Panc1 (cell line): ENCODE measurements at places on chromosomes 7 and 10.
A peak's percentile ranks its signal among the peaks of the same experiment; 100 is the strongest.

DNA sequence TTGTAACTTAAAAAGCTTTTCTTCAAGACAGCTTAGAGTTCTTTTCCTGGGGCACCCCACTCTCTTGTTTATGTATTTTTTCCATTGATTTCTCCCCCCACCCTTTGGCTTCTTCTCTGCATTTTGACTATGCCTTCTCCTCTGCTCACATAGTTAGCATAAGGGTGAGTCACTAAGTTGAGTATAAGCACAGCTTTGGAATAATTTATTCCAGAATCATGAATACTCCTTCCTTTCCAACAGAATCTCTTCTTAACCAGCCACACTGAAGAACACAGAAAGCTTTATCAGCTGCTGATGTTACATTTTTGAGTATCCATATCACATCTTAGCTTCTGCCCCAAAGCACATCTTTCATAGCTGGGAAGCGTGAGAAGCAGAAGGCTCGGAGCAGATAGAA lies 449.5 kb upstream of the MKI67 start:
- H3K27ac ChIP-seq: no peak overlapping the region
- DNase-seq: no peak
- no peak overlapping the region for H3K4me3 ChIP-seq

GRCh38 chr10:90817128-90817889 lies 40.5 kb downstream of the HTR7 start:
- no peak overlapping the region for H3K4me3 ChIP-seq
- no peak overlapping the region for H3K27ac ChIP-seq
- no peak for DNase-seq
- H3K27me3 ChIP-seq: no peaks in the 10 kb centered on the region

DNA sequence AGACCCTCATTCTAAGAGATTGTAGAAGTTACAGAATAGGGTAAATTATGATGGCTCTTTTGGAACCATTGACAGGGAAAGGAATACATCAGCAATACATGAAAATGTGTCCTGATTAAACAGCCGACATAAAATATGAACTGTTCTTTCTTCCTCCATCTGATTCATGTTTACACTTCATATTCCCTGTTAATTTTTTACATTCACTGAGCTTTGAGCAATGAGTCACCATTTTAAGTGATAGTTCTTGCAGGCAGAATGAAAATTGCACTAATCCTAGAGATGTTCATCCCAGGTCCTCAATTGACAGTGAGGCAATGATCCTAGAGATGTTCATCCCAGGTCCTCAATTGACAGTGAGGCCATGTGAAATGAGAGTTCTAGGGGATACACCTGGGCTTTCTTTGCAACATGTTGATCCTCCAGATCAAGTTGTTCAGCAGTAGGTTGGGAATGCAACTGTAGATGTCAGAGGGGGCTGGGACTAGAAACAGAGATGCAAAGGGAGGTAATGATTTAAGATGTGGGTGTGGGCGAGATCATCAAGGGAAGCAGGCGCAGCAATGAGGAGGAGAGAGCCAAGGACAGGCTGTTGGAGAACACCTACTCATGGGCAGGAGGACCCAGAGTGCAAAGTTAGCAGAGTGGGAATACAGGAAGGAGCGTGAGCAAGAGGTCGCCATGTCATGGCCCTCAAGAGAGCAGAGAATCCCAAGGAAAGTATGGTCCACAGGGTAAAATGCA lies 138.7 kb downstream of the ZNF365 start:
- no peaks in the 10 kb centered on the region; the same call in 1 of the 2 replicates for H3K27me3 ChIP-seq
- H3K36me3 ChIP-seq: no peaks in the 10 kb centered on the region
- H3K4me3 ChIP-seq: no peak overlapping the region

- H3K27me3 ChIP-seq: no peaks in the 10 kb centered on the region
- H3K27ac ChIP-seq: peak overlapping the region; percentile 98
- H3K4me1 ChIP-seq: peaks cover 45% of the 10 kb centered on the region
- H3K36me3 ChIP-seq: no peaks in the 10 kb centered on the region
- H3K4me3 ChIP-seq: no peak overlapping the region
These were observed 44.2 kb upstream of the FHIP2A start for GRCh38 chr10:114777415-114777814.

- H3K27ac ChIP-seq: peak overlapping the region; percentile 99
- no peaks in the 10 kb centered on the region for H3K36me3 ChIP-seq
- no peak for DNase-seq
- no peaks in the 10 kb centered on the region for H3K27me3 ChIP-seq
These were observed 1.6 kb upstream of the GTF2I start for GRCh38 chr7:74655768-74656440.

DNA sequence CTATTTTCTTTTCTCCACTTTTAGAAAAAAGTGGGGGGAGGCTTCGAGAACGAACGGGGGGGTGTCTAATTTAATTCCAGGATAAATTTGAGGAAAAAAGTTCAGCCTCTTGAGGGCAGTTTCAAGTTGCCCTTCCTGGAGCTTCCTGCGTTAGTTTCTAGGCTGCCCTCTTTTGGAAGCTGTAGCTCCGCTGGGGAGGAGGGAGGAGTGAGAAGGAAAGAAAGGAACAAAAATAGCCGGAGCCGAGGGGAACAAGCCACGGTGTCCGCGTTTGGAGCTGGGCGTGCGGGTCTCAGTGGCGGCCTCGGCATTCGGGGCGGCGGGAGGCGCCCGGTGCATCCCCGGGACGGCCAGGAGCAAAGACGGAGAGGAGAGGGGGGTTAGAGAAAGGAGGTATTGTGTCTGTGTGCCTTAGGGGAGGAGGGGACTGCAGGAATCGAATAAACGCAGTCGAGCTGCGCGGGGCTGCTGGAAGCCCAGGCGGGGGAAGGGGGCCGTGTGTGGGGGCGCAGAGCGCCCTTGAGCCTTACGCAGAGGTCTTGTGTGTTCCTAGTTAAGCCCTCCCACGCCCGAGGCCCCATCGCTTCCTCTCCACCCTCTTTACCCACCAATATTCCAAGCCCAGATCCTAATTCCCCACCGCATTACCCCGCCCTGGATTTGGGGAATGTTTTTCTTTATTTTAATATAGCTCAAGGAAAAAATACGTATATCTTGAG lies 2.0 kb upstream of the TNRC18 start:
- peak overlapping the region; percentile 99 for H3K27ac ChIP-seq
- no peaks in the 10 kb centered on the region for H3K27me3 ChIP-seq
- peaks cover 7% of the 10 kb centered on the region; the same call in 1 of the 2 replicates for H3K36me3 ChIP-seq
- peaks cover 7% of the 10 kb centered on the region for H3K4me1 ChIP-seq
- peak overlapping the region; percentile 98 for H3K4me3 ChIP-seq

DNA sequence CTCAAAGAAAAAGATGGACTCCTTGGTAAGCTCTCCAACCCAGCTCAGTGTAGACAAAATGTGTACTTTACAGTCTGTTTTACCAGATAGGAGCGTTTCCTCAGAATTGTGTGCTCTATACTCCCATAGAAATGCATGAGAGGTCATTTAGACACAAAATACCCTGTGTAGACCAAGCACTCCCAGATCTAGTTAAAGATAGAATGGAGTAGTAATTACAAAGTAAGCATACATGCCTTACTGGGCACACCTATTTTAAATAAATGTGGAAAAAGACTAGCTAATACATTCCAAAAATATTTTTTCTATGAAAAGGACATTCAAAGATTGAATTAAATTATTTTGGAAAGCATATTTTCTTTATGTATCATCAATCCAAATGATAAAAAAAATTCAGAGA lies 271.9 kb upstream of the DGKB start:
- H3K36me3 ChIP-seq: no peaks in the 10 kb centered on the region
- H3K4me1 ChIP-seq: no peaks in the 10 kb centered on the region
- H3K4me3 ChIP-seq: no peak overlapping the region

DNA sequence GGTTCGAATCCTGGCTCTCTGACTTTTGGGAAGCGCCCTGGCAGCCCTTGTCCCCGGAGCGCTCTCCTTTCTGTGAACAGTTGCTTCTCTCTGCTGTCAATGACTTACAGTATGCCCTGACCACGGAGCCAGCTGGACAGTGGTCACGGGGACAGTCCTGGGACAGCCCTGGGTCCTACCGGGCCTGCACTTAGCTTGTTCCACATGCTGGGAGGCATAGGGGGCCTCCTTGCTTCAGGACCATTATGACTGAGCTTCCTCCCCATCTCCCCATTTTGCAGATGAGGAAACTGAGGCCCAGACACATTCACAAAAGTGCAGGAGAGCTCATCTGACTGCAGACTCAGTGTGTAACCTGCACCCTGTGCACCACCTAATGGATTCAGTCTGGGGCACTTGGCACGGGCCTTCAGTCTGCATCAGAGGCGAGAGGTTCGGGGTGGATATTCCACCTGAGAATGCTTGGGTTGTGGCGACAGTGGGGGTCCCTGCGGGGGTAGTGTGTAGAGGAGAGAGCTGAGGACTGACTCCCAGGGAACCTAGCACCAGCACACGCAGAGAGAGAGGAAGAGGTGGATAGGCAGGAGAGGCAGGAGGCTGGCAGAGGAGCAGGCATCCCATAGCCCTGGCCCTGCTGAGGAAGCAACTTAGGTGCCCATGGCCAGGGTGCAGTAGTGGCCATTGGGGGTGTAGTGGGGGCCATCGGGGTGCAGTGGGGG lies 1.6 kb downstream of the DOCK1 start:
- no peaks in the 10 kb centered on the region; the same call in 1 of the 2 replicates for H3K36me3 ChIP-seq
- H3K4me1 ChIP-seq: peaks cover 27% of the 10 kb centered on the region
- peak overlapping the region; percentile 77 for H3K4me3 ChIP-seq
- DNase-seq: no peak

DNA sequence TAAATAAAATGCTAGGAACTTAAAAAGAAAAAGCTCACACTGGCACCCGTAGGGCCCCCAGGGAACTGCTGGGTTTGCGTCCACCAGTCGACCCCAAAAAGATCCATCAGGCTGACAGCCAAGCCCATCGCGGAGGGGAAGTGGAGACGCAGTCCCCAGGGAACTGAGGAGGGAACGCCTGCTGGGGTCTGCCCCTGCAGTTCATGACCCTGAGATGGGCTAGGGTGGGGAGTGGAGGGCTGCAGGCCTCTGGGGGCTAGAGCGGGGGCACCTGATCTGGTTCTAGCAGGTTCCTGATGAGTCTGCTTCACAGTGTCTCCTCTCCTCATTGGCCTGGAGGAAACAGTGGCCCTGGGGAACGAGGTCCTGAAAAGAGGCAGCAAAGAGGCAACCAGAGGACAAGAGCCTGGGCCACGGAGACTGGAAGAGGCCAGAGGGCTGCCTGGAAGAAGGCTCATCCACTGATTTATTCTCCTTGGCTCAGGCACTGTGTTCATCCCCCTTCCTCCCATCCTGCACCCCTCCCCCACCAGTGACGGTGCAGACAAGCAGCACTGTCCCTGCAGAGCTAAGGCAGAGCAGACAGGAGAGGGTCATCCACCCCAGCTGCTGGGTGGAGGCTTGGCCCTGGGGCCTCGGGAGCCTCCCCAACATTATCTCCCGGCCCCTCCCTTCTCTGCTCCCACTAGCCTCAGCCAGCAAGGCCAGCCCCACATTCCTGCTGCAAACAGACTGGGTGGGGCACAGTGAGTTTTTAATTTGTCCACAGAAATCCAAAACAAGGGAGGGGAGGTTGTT lies 24.7 kb upstream of the HSPA12A start:
- H3K27ac ChIP-seq: no peak overlapping the region
- no peak for DNase-seq
- no peak overlapping the region for H3K4me3 ChIP-seq
- H3K27me3 ChIP-seq: peaks cover 12% of the 10 kb centered on the region

GRCh38 chr7:2575733-2576340 lies 17.1 kb downstream of the IQCE start:
- no peak for DNase-seq
- no peaks in the 10 kb centered on the region for H3K4me1 ChIP-seq
- no peaks in the 10 kb centered on the region; the same call in 1 of the 2 replicates for H3K36me3 ChIP-seq
- no peaks in the 10 kb centered on the region for H3K27me3 ChIP-seq
- H3K27ac ChIP-seq: no peak overlapping the region

GRCh38 chr7:131455546-131455945 lies 100.9 kb downstream of the PODXL start:
- peaks cover 5% of the 10 kb centered on the region for H3K36me3 ChIP-seq
- no peaks in the 10 kb centered on the region for H3K27me3 ChIP-seq
- no peak overlapping the region for H3K27ac ChIP-seq
- no peak for DNase-seq
- no peak overlapping the region for H3K4me3 ChIP-seq
- no peaks in the 10 kb centered on the region for H3K4me1 ChIP-seq

DNA sequence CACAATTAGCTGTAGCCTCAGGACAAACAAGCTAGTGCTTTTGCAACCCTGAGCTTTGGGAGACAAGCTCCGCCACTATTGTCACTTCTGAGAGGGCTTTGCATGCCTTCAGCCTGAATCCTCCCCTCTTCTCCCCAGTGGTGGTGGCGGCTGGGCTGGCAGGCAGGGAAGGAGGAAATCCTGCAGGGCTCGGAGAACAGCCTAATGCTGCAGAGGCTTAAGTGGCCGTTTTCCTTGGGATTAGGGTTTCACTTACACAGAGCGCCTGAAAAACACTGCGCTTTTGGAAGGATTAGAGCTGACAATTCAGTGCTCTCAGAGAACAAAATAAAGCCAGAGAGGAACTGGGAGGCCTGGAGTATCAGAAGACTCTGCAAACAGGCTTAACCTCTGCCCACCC lies 71.3 kb downstream of the PAX2 start:
- H3K4me1 ChIP-seq: no peaks in the 10 kb centered on the region
- H3K27ac ChIP-seq: no peak overlapping the region
- H3K36me3 ChIP-seq: no peaks in the 10 kb centered on the region
- H3K27me3 ChIP-seq: no peaks in the 10 kb centered on the region
- no peak overlapping the region for H3K4me3 ChIP-seq
- DNase-seq: no peak

DNA sequence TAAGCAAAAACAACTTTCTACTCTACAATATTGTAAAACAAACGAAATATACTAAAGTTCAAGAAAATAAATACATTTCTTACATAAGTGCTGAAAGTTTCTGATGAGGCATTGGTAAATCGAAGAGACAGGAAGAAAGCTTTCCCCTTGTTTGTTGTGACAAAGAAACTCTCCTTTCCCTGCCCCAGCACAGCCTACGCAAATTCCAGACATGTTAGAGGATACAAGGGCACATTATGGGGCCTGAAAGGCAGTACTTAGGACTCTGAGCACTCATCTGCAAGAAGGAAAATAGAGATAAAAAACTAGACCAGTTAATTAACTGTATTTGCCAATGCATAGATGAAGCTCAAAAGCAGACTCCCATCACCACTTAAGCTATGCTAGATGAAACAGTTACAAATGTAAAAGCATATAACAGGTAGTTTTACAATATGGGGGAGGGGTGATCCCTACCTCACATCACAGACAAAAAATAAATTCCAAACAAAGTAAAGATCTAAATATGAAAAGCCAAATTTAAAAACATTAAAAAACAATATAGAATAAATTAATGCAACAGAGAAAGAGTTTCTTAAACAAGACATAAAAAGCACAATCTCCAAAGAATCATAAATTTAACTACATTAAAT lies 21.8 kb downstream of the ARHGAP19 start:
- H3K36me3 ChIP-seq: no peaks in the 10 kb centered on the region
- H3K4me3 ChIP-seq: no peak overlapping the region
- H3K4me1 ChIP-seq: peaks cover 7% of the 10 kb centered on the region
- DNase-seq: no peak
- no peaks in the 10 kb centered on the region for H3K27me3 ChIP-seq

DNA sequence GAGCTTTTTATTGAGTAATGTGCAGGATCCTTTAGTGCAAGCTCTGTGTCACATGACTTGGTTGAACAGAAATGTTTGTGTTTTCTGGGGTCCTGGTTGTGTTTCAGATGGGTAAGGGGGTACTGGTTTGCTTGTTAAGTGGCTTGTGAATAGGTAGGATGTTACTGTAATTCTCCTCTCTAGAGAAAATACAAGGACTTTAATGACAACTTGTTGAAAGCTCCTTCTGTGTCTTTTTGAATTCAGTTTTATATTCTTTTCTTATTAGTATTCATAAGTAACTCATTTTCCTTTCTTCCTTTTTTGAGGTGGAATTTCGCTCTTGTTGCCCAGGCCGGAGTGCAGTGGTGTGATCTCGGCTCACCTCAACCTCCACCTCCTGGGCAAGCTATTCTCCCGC lies 85.5 kb upstream of the BTBD16 start:
- no peaks in the 10 kb centered on the region for H3K27me3 ChIP-seq
- no peak overlapping the region for H3K27ac ChIP-seq
- H3K36me3 ChIP-seq: no peaks in the 10 kb centered on the region
- DNase-seq: no peak
- no peak overlapping the region for H3K4me3 ChIP-seq
